ENCODE measurements at places on chromosomes 1 and 21.

DNA sequence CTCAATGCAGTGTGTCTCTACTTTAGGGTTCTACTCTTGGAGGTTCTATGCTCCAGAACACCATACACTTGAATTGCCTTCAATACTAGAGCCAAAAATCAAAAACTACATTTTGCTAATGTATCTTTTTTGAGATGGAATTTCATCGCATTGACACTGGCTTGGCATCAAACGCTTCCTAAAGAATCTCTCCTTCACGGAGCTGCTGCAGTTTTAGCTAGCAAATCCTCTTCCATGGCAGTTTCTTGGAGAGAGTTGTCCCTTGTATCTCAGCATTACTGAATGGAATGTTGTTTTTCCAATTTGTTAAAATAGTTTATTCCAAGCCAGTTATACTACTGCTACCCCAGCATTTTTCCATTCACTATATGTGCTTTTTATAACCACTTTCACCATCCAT is 17.7 kb downstream of the SDCCAG8 start:
- H3K27ac ChIP-seq, result no peak overlapping the region
- H3K4me3 ChIP-seq, result no peak overlapping the region
- no peak for DNase-seq
- H3K36me3 ChIP-seq, result peaks cover 7% of the 10 kb centered on the region
- H3K27me3 ChIP-seq, result no peaks in the 10 kb centered on the region

DNA sequence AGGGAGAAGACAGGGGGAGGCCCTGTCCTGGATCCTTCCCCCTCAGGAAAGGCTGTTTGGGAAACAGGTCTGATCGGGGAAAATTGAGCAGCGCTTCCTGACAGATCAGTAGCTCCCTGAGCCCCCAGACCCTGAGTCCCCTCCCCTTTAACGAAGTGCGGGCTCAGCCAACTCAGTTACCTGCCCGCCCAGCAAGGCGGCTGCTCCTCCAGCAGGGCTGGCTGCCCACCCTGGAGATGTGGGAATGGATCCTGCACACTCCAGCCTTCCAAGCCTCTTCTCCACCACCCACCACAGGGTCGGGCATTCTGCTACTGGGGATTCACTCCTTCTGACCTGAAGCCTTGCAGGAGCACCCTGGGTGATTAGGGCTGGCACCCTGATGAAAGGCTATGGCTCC is 27.6 kb upstream of the LAPTM5 start:
- H3K27ac ChIP-seq, result no peak overlapping the region
- H3K36me3 ChIP-seq, result peaks cover 4% of the 10 kb centered on the region
- peaks cover 9% of the 10 kb centered on the region for H3K4me1 ChIP-seq
- H3K4me3 ChIP-seq, result no peak overlapping the region
- DNase-seq, result no peak

DNA sequence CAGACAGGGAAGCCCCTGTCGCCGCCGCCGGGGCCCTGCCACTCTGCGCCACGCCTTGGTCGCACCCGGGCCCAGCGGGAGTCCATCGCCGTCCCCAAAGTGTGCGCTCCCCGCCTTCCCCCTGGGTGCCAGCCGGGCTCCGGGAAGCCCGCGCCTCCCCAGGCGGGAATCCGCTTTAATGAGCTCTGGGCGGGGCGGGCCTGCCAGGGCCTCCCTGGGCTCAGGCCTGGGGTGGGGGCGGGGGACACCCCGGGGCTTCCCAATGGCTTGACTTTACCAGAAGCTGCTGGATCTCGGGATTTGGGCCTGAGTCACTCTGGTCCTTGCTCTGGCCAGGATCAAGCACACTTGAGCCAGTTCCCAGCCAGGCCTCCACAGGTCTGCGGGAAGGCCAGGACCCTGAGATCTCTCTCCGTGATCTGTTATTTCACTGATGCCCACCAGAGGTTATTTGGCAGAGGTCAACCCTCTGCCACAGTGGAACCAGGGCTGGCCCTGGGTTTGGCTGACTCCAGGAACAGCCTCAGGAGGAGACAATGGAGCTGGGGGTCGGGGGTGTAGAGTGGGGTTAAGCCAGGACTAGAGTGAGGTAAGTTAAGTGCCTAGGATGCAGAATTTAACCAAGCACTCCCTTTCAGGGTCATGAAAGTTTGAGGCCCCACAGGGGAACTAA is 178.4 kb upstream of the EDN2 start:
- peak overlapping the region; percentile 43 for H3K4me3 ChIP-seq
- peaks cover 3% of the 10 kb centered on the region for H3K36me3 ChIP-seq
- peak overlapping the region; percentile 96 for H3K27ac ChIP-seq
- H3K4me1 ChIP-seq, result peaks cover 61% of the 10 kb centered on the region

- no peaks in the 10 kb centered on the region for H3K27me3 ChIP-seq
- H3K36me3 ChIP-seq, result peaks cover 2% of the 10 kb centered on the region
- no peak overlapping the region for H3K27ac ChIP-seq
- H3K4me3 ChIP-seq, result no peak overlapping the region
- DNase-seq, result no peak
Observed at GRCh38 chr1:85166351-85166750, 34.5 kb downstream of the SYDE2 start.

GRCh38 chr1:112464501-112464900 is 44.3 kb upstream of the WNT2B start:
- no peaks in the 10 kb centered on the region for H3K36me3 ChIP-seq
- no peak overlapping the region for H3K27ac ChIP-seq
- no peak for DNase-seq
- no peak overlapping the region for H3K4me3 ChIP-seq

DNA sequence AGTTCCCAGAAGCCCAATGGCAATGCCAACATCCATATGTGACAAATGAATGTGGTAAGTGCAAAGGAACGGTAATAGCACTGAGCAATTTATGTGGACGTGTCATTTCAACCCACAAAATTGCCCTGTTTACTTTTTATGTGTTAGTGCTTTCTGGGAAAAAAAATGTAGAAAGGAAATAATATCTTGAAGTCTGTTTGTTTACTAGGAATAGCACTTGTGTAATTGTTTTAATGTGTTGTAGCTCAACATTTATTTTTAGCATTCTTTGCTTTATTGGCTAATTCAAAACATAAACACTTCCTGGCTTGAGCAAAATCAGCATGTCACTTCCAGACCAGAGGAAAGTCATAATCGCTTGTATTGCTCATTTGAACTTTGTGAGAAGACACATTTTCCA is 224.8 kb upstream of the KCNK2 start:
- no peaks in the 10 kb centered on the region for H3K36me3 ChIP-seq
- no peak for DNase-seq
- no peaks in the 10 kb centered on the region for H3K4me1 ChIP-seq
- no peaks in the 10 kb centered on the region for H3K27me3 ChIP-seq

- DNase-seq, result no peak
- no peak overlapping the region for H3K27ac ChIP-seq
- H3K36me3 ChIP-seq, result peaks cover 2% of the 10 kb centered on the region
- no peaks in the 10 kb centered on the region for H3K27me3 ChIP-seq
- peaks cover 2% of the 10 kb centered on the region for H3K4me1 ChIP-seq
- H3K4me3 ChIP-seq, result no peak overlapping the region
Observed at GRCh38 chr1:245679821-245680780, 525.3 kb downstream of the KIF26B start.

GRCh38 chr1:161933592-161934588 is 89.8 kb downstream of the OLFML2B start:
- H3K4me3 ChIP-seq, result peak overlapping the region; percentile 64
- H3K36me3 ChIP-seq, result peaks cover 5% of the 10 kb centered on the region
- peak overlapping the region; percentile 78 for H3K27ac ChIP-seq

GRCh38 chr1:153390938-153391710 is at the start of gene S100A8:
TSS of gene S100A8 (minus strand) at chr1:153391073. CDS start at chr1:153390535, 538 bp downstream.
- H3K4me3 ChIP-seq, result no peak within 1 kb of the TSS
- no peak within 1 kb of the TSS for H3K27ac ChIP-seq
- no peak for DNase-seq
- H3K27me3 ChIP-seq, result peaks cover 70% of the 10 kb centered on the region

- no peak overlapping the region for H3K27ac ChIP-seq
- H3K4me1 ChIP-seq, result peaks cover 38% of the 10 kb centered on the region
- no peak for DNase-seq
- H3K27me3 ChIP-seq, result peaks cover 6% of the 10 kb centered on the region
- H3K36me3 ChIP-seq, result peaks cover 8% of the 10 kb centered on the region
- peak overlapping the region; percentile 25 for H3K4me3 ChIP-seq
Observed at GRCh38 chr1:231610388-231610787, 16.2 kb upstream of the DISC1 start.

- H3K27me3 ChIP-seq, result peaks cover 8% of the 10 kb centered on the region
- H3K4me3 ChIP-seq, result no peak overlapping the region
- DNase-seq, result no peak
- H3K36me3 ChIP-seq, result peaks cover 2% of the 10 kb centered on the region
Observed at GRCh38 chr1:222334026-222334680, 213.8 kb downstream of the HHIPL2 start.

- peaks cover 2% of the 10 kb centered on the region for H3K36me3 ChIP-seq
- no peaks in the 10 kb centered on the region for H3K27me3 ChIP-seq
- H3K27ac ChIP-seq, result peak overlapping the region; percentile 1
- DNase-seq, result no peak
Observed at GRCh38 chr1:201562659-201563405, 23.9 kb downstream of the NAV1 start.

- no peak for DNase-seq
- no peaks in the 10 kb centered on the region for H3K4me1 ChIP-seq
- peaks cover 15% of the 10 kb centered on the region for H3K27me3 ChIP-seq
- no peak overlapping the region for H3K4me3 ChIP-seq
Observed at GRCh38 chr1:119483441-119484200, 23.4 kb upstream of the HSD3B1 start.

GRCh38 chr1:63010913-63011660 is 227.2 kb downstream of the ATG4C start:
- H3K27ac ChIP-seq, result no peak overlapping the region
- H3K4me3 ChIP-seq, result no peak overlapping the region
- peaks cover 6% of the 10 kb centered on the region for H3K27me3 ChIP-seq
- no peak for DNase-seq

DNA sequence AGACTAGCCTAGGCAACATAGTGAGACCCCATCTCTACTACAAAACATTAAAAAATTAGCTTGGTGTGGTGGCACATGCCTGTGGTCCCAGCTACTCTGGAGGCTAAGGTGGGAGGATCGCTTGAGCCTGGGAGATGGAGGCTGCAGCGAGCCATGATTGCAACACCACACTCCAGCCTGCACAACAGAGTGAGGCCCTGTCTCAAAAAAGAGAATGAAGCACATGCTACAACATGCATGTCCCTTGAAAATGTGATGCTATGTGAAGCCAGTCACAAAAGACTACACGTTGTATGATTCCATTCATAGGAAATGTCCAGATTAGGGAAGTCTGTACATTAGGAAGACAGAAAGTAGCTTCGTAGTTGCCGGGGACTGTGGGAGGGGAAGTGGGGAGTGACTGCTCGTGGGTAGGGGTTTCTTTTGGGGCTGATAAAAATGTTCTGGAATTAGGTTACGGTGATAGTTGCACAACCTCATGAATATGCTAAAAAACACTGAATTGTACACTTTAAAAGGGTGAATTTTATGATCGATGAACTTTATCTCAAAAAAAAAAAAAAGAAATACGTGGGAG is 202.1 kb downstream of the KAZN start:
- H3K27ac ChIP-seq, result no peak overlapping the region
- no peaks in the 10 kb centered on the region for H3K36me3 ChIP-seq
- H3K4me3 ChIP-seq, result no peak overlapping the region
- H3K27me3 ChIP-seq, result no peaks in the 10 kb centered on the region
- no peak for DNase-seq

DNA sequence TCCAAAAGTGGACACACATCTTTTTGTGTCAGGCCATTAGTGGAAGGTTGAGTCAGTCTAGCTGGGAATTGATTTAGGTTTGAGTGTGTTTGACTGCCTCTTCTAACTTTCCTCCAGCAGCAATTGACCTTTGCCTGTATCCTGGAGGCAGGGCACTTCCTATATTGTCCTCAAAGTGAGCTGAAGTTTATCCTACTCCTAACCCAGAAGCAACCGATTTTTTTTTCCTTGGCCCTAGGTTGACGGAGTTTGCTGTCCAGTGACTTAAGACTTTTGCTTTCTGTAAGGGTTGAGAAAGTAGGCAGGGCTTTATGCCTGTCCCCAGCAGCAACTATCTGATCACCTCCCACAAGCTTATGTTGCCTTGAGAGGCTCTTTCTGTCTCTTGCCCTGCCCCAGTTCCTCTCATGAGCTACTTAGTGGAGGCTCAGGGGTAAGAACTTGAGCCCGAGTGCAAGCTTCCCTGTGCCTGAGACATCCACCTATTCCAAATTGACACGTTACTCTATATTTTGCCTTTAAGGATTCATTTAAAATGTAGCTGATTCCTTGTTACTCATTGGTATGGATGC is 30.9 kb downstream of the SLC35F3 start:
- peaks cover 3% of the 10 kb centered on the region for H3K36me3 ChIP-seq
- H3K27me3 ChIP-seq, result peaks cover 10% of the 10 kb centered on the region
- no peaks in the 10 kb centered on the region for H3K4me1 ChIP-seq
- H3K4me3 ChIP-seq, result no peak overlapping the region

DNA sequence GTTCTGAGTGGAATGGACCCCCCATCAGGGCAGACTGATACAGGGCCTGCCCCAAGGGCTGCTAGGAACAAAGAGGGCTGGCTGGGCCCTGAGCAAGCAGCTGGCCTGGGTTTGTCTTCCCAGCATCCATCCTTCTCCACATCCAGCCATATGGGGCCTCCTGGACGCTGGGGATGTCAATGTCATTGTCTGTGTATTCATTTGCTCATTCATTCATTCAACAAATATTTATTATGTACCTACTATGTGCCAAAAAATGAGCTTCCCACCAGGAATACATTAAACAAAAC is 15.6 kb upstream of the ECE1 start:
- H3K36me3 ChIP-seq, result no peaks in the 10 kb centered on the region
- H3K4me1 ChIP-seq, result peaks cover 43% of the 10 kb centered on the region
- H3K4me3 ChIP-seq, result no peak overlapping the region
- no peaks in the 10 kb centered on the region for H3K27me3 ChIP-seq
- no peak for DNase-seq

DNA sequence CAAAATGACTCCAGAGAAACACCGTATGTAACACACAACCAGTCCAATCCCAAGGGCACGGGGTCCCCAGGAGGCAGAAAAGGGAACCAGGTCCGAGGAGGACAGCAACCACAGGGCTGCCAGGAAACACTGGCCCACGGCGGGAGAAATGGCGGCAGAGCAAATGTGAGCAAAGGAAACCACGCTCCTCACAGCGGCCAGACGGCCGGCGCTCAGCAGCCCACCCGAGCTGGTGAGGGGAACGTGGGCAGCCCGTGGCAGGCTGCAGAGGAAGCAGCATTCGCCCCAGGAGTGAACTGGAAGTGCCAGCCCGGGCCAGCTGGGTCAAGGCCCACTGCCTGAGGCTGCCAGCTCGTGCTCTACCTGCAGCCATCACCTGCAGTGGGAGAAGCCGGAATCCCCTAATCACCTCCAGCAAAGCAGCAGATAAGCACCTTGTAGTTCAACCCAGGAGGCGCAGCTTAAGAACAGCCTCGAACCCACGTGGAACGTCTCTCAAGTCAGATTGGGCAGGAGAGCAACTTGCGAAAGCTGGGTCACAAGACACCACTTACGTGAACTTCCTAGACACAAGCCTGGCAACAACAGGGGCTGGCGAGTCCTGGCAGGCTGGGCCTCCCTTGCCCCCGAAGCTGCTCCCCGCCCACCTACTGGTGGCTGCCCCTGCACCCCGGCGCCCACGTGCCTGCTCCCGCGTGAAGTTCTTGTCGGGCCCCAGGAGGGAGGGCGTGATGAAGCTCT is 6.7 kb downstream of the SLC19A1 start:
- H3K27ac ChIP-seq, result no peak overlapping the region
- H3K4me1 ChIP-seq, result peaks cover 15% of the 10 kb centered on the region
- no peaks in the 10 kb centered on the region for H3K36me3 ChIP-seq
- no peak for DNase-seq
